ENCODE measurements at places on chromosomes 5 and 9.

- no peak for DNase-seq
Measured at GRCh38 chr5:141032626-141033025, 18.5 kb upstream of the PCDHB1 start.

DNA sequence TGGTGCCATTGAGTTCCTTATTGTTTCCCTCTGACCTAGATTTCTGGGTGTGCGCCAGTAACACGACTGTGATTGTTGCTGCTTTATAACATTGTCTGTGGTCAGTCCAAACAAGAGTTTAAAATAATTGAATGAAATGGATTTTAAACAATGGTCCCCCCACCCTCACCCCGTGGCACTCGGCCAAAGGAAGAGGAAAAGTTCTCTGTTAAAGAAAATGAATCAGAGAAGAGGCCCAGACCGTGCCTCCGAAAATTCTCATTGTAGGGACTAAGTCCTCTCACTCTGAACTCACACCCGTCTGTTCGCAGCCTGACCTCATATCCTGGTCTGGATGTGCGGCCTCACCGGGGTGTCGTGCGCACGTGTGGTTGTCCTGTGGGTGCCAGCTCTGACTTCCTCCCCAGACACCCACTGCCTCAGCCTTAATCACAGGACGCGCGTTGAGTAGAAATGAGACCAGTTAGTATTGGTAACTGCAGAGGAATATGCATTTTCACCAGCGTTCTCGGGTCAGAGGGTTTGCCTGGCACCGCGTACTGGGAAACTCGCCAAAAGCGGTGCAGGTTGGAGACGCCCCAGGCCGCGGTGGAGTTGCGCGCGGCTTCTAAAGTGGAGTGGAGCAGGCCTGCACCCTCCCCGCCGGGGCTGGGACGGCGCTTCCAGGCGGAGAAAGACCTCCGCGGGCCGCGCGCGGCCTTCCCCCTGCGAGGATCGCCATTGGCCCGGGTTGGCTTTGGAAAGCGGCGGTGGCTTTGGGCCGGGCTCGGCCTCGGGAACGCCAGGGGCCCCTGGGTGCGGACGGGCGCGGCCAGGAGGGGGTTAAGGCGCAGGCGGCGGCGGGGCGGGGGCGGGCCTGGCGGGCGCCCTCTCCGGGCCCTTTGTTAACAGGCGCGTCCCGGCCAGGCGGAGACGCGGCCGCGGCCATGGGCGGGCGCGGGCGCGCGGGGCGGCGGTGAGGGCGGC lies at the start of gene ABL1:
Gene ABL1, plus strand, starts transcription at position 884 of the 966 bp plus-strand sequence. CDS start 193 bp downstream, outside the sequence.
- no peak for DNase-seq

DNA sequence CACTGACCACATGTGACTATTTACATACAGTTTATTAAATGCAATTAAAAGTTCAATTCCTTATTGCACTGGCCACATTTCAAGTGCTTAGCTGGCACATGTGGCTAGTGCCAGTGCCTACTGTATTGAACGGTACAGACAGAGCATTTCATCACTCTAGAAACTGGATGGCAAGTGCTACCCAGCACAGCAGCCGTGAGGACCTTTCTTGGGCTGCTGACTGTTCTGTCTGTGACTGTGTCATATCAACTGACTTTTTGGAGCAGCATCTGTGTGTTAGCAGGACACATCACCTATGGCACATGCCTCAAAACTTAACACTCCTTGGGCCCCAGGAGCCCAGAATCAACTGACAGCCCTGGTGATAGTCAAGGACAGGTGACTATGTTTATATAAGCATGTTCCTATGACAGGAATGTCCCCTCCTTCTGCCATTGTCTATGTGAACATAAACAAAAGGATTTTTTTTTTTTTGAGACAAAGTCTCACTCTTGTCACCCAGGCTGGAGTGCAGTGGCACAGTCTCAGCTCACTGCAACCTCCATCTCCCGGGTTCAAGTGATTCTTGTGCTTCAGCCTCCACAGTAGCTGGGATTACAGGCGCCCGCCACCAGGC lies 8.9 kb downstream of the IRF1 start:
- DNase-seq, result no peak

GRCh38 chr5:140795259-140795641 lies 598 bp downstream of the PCDHA2 start:
- no peak for DNase-seq

GRCh38 chr5:16869821-16870796 lies 66.0 kb downstream of the MYO10 start:
- DNase-seq, result no peak

DNA sequence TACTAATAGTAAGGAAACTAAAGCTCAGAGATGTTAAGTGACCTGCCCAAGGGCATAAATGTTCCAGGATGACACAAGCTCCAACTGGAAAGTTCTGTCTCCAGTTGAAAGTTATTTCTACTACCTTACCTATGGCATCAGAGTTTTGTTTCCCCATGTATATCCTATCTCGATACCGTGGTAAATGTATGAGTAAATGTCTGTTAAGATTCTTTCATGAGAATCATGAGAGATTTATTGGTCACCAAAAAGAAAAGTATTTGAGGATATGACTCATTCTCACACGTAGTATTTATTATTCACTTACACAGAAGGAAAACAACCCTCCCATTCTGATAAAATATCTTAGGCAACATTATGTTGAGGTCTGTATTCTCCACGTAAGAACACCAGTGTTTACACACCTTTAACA lies 11.1 kb upstream of the SHOC1 start:
- DNase-seq, result no peak

DNA sequence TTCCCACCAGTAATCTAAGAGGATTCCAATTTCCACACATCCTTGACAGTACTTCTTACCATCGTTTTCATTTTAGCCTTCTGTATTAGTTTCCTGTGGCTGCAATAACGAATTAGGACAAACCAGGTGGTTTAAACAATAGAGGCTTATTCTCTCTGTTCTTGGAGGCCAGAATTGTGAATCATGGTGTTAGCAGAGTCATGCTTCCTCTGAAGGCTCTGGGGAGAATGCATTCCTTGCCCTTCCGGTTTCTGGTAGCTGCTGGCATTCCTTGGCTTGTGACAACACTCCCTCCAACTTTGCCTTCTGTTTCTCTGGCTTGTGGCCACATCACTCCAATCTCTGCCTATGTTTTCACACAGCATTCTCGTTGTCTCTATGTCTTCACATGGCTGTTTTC lies 23.5 kb downstream of the RIGI start:
- DNase-seq, result no peak

- no peak for DNase-seq
Measured at GRCh38 chr5:163439092-163439425, 1.7 kb downstream of the CCNG1 start.

DNA sequence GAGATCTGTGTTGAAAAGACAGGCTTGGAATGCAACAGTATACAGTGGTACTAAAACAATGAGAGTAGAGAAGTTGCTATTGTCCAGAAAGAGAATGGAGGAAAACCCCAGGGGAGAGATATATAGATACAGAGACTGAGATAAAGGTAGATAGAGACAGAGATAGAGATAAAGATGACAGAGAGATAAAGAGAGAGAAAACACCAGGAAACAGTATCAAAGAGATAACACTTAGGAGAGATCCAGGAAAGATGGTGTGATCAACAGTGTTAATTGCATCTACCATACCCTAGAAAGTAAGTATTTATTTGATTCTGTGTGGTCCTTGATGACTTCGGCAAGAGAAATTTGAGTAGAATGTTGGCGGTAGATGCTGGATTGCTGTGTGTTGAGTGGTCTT lies 461.8 kb upstream of the RIOK2 start:
- DNase-seq, result no peak

DNA sequence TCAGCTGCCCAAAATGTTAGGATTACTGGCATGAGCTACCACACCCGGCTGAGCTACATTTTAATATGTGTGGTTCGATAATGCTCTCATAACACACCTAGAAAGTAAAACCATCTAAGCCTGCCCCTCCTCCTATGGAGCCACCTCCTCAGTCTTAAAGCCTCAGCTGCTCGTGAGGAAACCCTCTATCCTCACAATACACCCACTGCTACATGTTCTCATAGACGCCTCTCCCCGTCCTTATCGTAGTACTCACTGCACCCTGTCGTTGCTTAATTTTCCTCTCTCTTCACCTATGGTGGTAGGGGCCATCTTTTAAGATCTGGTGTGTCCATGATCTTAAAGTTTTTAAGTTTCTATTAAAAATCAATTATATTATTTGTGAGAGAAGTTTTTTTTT lies 72.9 kb downstream of the RCL1 start:
- no peak for DNase-seq

DNA sequence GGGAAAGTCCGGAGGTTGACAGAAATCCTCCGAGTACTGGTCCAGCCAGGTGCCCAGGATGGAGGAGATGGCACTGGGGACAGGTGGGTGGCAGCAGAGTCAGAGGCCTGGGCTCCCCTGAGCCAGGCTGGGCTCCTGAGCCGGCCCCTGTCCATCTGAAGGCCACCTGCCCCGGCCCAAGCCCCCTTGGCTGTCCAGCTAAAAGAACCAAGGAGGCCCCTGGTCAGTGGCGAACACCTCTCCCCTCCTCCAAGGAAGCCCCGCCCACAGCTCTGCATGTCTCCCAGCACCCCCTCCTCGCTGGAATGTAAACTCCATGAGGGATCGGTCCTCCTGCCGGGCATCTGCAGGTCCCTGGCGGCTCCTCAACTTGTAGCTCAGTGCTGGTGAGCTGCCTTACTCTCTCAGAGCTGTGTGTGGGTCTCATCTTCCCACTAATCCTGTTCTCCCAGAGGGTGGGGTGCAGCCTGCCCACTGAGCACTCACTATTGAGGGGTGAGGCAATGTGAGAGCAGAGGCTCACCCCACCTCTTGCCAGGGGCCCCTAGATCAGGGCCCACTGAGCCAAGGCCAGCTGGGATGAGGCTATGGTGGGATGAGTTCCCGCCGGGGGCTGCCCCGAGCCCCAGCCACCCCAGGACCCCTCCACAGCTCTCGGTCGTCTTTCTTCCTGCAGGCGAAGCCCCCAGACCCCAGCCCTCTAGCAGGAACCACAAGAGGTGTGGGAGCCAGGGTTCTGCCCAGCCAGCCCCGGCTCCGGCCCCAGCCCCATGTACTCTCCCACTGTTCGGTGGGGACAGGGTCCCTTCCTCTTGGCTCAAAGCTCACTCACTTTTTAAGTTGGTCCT lies 12.0 kb downstream of the RALGDS start:
- no peak for DNase-seq

DNA sequence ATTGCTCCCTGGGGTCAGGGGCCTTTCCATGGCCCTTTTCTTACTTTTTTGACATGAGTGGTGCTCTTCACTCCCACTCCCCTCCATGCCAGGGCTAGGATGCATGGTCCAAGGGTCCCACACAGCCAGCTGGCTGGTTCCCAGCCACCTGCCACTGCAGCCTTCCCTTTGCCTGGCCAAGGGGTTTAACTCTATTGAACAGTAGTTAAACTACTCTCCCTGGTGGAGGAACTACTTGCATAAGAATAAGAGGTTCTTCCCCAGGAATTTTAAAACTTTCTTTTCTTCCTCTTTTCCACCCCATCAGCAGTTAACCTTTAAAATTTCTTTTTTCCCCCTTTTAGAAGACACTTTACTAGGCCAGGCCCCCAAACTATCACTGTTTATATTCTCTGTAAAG lies 1532.8 kb upstream of the ACO1 start:
- DNase-seq, result no peak

DNA sequence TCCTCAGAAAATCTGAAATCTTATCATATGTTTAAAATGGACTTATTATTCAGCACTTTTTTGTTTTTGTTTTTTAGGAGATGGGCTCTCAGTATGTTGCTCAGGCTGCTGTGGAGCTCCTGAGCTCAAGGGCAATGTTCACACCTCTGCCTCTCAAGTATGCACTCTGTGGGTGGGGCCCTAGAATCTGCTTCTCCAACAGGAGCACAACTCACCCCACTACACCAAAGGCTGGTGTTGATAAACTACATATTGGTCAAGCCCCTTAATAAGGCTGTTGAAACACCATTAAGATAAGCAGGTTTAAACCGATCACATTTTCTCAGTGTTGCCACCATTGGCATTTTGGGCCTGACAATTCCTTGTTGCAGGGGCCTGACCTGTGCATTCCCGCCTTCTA lies 131.6 kb downstream of the FANCC start:
- DNase-seq, result no peak

GRCh38 chr5:156920042-156920860 lies 42.8 kb downstream of the TIMD4 start:
- no peak for DNase-seq

DNA sequence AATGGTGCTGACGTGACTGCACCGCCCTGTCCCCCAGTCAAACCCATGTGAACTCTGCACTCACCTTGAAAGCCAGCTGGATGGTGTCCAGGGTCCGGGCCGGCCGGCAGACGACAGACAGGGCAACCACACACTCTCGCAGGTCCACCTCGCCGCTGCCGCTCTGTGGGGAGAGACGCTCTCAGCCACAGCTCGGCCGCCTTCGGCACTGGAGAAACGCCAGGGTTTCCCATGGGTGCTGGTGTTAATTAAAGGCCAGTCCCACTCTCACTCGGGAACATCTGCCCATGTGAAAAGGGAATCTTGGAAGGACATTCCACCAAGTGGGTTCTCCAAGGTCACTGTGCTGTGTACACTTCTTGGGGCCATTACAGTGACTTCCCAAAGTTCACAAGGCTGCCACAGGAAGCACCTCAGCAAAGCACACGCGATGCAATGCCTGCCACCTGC lies 25.5 kb upstream of the SLC6A3 start:
- DNase-seq, result no peak

DNA sequence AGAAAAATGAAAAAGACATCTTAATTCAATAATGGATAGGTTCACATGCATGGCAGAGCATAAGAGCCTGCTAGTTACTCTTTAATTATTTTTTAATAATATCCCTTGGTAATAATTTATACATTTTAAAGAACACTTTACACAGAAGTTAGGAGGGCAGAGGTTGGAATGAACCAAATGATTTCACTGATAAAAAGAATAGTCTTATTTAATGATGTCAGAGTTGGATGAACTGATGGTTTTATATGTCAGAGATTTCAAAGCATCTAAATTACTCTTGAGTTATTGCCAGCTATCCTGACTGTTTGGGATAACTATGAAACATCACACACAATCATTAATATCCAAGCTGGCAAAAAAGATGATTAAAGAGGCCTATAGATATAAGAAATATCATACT lies 244.8 kb downstream of the CSNK1G3 start:
- no peak for DNase-seq

DNA sequence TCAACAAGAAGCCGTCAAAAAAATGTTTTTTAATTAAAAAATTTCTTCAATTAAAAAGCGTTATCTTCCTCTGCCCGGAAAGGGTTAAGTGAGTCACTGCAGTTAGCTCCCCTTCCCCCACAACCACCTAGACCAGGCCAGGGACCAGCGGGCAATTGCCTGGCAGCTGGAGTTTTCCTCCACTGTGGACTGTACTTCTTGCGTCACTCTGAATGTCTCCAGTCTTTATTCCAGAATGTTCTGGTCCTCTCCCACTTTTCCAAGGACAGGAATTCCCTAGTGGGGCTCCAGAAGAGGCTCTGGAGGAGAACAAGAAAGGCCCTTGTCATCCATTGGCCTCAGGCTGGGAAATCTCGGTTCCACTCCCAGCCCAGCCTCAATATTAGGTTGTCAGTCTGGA lies 114.0 kb downstream of the C9orf50 start:
- no peak for DNase-seq

GRCh38 chr9:28051559-28052503 lies 478.6 kb upstream of the C9orf72 start:
- no peak for DNase-seq

GRCh38 chr5:89297066-89297465 lies 414.1 kb upstream of the MEF2C start:
- no peak for DNase-seq

- DNase-seq, result no peak
Measured at GRCh38 chr9:84226126-84226525, 114.4 kb downstream of the SLC28A3 start.

- no peak for DNase-seq
Measured at GRCh38 chr9:17453751-17454150, 125.1 kb upstream of the SH3GL2 start.
